ENCODE measurements at places on chromosomes 5 and 9.

DNA sequence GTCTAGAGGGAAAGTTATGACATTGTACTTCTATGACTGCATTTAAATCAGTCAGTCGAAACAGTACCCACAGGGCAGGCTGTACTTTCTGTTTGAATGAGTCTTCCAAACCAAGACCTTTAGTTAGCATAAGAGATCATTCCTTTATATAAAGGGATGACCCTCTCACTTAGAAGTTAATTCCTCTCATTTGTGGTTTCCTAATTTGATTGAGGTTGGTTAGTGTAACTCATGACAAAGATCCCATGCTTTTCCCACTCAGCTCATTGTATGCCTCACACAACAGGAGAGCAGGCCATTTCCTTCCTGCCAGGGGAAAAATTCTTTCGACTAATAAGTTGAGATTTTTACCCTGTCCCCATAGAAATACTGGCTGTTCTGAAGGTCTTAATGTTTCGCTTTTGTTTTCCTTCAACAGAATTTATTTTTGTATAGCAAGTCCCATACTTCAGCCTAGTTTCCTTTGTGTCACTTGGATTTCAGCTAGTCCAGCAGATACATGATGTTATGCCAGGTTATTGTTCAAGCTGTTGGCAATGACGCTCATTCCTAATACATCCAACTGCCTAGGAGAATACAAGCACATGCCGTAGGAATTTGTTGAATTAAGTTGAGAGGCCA is 500.7 kb downstream of the SPATA31D1 start:
- DNase-seq = no peak

DNA sequence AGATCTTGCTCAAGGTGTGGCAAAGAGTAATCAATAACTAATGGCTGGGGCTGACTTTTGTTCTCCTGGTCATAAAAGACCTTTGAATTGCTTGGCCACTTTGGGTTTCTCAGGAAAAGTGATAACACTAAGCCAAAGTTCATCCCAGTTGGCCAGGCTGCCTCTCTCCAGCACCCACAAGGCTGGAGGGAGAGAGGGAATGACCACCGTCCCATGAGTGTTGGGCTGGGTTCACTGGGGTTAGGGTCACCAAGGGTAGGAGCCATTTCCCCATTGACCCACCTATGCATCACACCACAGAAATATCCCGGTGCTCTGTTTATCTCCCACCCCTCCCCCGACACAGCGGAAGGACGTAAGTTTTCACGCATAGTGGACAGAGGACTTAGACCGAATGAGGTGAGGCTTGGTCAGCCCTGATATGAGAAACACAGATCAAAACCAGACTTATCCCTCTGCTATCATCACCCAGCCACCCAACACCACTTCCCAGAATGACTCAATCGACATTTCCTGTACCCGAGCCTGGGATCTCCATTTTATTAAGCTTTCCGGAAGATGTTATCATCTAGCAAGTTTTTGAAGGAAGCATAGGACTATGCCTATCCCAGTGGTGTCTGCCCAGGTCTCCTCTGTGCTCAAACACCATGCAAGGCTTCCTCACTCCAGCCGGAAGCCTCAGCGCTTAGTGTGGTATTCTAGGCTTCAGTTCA is 27.0 kb upstream of the PPARGC1B start:
- no peak for DNase-seq

GRCh38 chr9:115207003-115207836 is 89.3 kb upstream of the TNC start:
- no peak for DNase-seq

DNA sequence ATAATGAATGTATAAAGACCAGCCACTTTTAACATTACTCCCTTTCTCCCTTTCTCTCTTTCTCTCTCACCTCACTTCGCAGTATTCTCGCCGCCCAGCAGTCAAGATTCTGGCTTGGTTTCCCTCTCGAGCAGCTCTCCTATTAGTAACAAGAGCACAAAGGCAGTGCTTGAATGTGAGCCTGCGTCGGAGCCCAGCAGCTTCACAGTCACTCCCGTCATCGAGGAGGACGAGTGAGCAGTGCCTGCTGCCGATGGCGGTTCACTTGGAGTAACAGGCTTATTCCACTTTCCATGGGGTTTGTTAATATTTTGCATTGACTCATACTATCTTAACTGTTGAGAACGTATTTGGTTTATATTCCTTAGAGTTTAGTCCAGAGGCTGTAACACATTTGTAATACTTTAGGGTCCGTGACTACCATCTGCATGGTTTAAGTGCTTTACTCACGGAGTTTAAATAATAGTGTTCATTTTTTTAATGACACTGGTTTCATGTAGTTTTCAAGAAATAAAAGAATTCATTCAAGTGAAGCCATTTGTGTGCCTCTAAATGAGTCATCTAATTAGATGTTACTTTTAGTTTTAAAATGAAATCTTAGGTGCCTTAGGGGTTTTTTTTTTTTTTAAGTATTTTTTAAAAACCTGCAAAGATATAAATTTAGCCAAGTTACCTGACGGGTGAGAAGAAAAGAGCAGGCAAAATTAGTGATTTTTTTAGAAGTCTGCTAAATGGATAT is 8.4 kb upstream of the DMRT3 start:
- DNase-seq = no peak

GRCh38 chr9:27348785-27349697 is 52.1 kb upstream of the EQTN start:
- no peak for DNase-seq

GRCh38 chr5:133240425-133241091 is 188.7 kb downstream of the HSPA4 start:
- no peak for DNase-seq

GRCh38 chr5:164000819-164001218 is 495.4 kb downstream of the MAT2B start:
- no peak for DNase-seq

DNA sequence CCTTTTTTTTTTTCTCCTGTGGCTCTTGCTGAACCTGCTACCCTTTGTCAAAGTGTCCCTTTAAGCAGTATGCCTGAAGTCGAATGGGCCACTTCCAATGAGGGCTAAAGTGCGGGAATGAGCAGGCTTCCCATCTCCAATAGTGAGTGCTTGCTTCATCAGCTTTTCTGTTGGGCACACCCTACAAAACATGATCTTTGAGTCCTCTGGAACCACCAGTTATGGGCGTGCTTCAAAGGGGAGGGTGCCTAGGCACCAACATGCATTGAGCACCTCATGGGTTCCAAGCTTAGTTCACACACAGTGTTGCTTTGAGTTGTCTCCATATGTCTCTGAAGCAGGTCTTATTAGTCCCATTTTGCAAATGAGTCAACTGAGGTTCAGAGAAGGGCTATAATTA is 132.8 kb upstream of the CPEB4 start:
- no peak for DNase-seq

- DNase-seq = peak; percentile 96
Observed at GRCh38 chr5:111757355-111758283, 625 bp upstream of the NREP start.

DNA sequence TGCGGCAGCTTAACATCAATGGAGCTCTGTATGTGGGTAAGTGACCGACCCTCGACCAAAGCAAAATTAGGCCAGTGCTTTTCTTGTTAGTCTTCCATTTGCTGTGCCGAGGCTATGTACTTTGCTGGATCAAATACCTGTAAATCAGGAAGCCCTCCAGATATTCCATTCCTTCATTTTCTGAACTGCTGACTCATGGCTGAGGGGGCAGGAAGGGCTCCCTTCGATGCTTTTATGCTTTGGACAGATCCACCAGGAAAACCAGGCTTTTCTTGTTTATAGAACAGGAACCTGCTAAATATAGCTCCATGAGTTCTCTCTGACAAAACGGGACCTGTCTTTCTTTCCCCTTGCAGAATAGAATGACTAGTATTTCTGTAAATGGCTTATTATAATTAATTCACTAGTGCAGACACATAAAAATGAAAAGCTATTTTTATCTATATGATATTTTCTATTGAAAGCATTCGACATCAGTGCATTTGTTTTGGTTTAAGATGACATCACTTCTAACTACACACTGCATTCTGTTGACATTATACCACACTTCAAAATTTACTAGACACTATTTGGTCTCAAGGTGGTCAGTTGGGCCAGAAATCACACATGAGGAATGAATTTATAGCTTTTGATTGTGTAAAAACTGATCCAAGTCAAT is 93.3 kb downstream of the LIFR start:
- no peak for DNase-seq

DNA sequence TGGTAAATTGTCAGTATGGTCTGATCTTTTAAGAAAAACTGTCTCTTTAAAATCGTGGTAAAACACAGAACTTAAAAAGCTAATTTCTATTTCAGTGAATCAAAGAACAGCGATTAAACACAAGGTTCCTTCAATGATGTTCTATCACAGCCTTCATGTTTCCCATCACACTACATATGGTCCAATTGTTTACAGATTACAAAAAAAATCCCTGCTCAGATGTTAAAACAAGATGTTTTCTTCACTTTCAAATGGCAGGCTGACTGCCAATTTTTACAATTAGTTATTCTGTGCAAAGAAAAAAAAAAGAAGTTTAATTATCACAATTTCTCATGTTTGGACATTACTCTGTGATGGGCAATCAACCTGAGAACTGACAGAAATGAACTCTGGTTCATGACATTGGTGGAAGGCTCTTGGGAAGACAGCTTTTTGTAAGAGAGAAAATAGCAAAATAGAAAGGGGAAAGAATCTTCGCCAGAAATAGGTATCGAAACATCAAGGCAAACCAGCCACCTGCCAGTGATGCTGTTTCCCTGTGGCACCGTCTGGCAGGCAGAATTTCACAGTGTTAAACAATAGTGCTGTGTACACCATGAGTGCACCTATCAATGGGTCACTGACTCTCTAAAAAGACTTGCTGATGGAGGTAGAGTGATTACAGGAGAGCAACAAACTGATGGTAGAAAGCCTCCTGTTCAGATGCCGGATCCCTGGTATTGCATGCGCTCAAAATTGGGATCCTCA is 1020.0 kb upstream of the ARRDC3 start:
- no peak for DNase-seq

GRCh38 chr5:36161361-36161760 is 9.4 kb downstream of the SKP2 start:
- no peak for DNase-seq

- peak; percentile 82 for DNase-seq
Observed at GRCh38 chr5:150320044-150320613, 17.4 kb upstream of the ARSI start.

GRCh38 chr5:136174021-136174659 is 18.8 kb downstream of the SMIM32 start:
- no peak for DNase-seq

GRCh38 chr9:127035423-127035822 is 87.0 kb downstream of the ANGPTL2 start:
- DNase-seq = no peak

DNA sequence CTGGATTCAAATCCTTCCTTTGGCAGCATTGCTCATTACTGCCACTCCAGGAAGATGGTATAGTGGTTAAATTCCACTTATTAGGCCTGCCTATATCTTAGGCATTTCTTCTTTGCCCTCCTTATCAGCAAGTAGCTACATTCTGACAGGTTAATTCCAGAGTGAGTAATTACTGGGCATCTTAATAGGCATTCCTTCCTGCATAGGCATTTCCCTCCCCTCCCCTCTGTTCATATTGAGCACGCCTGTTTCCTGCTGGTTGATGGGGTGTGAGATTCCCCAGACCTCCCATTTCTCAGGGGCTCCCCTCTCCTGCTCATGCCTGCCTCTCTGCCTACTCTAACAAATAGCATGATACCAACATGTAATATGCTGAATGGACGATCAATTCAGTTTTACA is 305.9 kb downstream of the CYLC2 start:
- no peak for DNase-seq

DNA sequence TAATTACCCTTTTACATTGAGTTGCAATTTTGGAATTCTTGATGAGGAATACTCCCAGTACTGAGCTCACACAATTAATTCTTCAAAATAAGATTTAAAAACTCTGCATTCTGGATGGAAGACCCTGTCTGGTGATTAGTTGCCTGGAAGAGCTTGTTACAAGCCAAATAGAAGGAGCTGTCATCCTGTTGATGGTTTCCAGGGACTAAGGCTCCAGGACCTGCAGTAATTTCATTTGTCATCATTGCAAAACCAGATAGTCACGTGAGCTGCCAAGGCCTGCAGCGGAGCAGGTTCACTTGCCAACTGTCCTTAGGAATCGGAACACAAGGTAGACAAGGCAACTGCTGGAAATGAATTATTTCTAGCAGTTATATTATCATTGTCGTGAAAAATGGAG is 597.7 kb downstream of the CCDC171 start:
- DNase-seq = no peak

- peak; percentile 70 for DNase-seq
Observed at GRCh38 chr5:173015598-173016455, 32.3 kb downstream of the ATP6V0E1 start.

- no peak for DNase-seq
Observed at GRCh38 chr9:83699615-83700014, 8.1 kb downstream of the UBQLN1 start.

- DNase-seq = no peak
Observed at GRCh38 chr9:129006328-129007034, 21.6 kb downstream of the SH3GLB2 start.

GRCh38 chr5:151903243-151903653 is 21.4 kb downstream of the GLRA1 start:
- no peak for DNase-seq

DNA sequence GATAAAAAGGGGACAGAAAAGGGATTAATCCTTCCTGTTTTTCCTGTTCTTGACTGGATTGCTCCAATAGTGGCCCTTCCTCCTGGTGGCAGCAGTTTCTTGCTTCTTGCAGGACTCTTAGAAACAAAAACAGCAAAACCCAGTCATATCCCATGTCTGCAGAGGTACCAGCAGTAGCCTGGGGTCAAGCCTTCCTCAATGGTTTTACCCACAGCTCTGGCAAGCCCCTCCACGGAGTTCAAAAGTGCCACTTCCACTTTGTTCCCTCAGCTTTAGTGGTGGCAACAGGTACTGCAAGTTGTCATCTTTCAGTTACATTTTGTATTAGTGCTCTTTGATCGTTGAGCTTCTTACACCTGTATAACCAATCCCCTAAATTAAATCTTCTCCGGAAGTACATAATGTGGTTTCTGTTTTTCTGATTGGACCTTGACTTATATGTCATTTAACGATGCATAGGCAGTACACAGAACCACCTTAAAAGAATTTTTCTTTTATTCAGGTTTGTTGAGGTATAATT is 8.7 kb upstream of the RANBP6 start:
- DNase-seq = no peak

GRCh38 chr9:81370650-81371049 is 318.7 kb downstream of the TLE1 start:
- no peak for DNase-seq

GRCh38 chr5:91670563-91670962 is 287.4 kb upstream of the ARRDC3 start:
- no peak for DNase-seq

- DNase-seq = no peak
Observed at GRCh38 chr5:10333154-10334006, 20.1 kb upstream of the MARCHF6 start.

GRCh38 chr9:134575901-134576176 is 65.8 kb upstream of the COL5A1 start:
- peak; percentile 53 for DNase-seq

GRCh38 chr5:95631991-95632675 is 12.2 kb downstream of the GPR150 start:
- no peak for DNase-seq

GRCh38 chr9:69130456-69131441 is 43.3 kb upstream of the TJP2 start:
- DNase-seq = no peak

GRCh38 chr5:162230348-162230747 is 162.8 kb downstream of the GABRG2 start:
- no peak for DNase-seq

Data from coronary artery (tissue), 2 donors.